ENCODE measurements at places on chromosomes 11 and 22.

DNA sequence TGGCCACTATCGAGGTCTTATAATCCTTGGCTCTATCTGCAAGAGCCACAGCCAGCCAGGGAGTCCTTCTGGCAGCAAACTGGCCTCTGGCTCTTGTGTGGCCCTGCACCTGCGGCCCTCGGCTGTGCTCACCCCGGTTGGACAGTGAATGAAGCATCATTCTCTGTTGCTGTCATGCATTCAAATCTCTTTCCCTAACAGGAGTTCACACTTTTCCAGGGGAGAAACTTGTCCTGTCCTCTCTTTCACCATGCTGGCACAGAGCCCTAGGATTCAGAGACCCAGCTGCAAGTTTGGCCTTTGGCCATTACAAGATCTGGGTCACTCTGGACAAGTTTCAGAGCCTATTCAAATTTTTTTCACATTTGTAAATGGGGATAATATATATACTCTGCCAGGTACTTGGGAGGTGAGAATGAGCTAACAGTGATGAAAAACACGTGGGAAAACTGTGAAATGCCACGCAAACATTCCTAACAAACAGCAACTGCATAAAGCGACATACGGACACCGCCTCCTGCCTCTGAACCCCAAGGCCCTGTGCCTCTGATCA is 34.2 kb downstream of the TMEM184B start:
- no peak for DNase-seq

DNA sequence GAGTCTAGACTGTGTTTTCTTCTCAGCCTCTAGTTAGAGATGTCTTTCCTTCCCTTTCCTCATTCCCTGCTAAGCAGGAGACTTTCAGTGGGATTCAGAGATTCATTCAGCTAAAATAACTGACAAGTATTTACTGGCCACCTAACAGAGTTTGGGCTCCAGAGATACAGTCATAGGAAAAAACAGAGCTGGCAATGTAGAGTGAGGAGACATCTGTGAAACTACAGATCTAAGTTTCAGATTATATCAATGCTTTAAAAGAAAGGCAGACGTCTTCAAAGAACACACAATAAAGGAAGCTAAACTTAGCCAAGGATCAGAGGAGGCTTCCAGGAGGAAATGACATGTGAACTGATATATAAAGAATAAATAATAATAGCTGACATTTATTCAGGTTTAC is 355.6 kb upstream of the DDI1 start:
- DNase-seq = no peak

GRCh38 chr22:20530368-20531153 is 23.2 kb downstream of the MED15 start:
- no peak for DNase-seq

DNA sequence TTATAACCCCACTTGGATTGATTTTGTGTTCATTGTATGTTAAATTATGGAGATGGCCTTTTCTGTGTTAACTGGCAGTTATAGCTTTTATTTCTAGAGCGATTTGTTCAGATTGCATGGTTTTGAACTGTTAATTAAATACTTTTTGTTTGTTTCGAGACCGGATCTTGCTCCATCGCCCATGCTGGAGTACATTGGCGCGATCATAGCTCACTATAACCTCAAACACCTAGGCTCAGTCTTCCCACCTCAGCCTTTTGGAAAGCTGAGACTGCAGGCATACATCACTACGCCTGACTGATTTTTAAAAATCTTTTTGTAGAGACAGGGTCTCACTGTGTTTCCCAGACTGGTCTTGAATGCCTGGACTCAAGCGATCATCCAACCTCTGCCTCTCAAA is 77.0 kb downstream of the FAM83F start:
- no peak for DNase-seq

DNA sequence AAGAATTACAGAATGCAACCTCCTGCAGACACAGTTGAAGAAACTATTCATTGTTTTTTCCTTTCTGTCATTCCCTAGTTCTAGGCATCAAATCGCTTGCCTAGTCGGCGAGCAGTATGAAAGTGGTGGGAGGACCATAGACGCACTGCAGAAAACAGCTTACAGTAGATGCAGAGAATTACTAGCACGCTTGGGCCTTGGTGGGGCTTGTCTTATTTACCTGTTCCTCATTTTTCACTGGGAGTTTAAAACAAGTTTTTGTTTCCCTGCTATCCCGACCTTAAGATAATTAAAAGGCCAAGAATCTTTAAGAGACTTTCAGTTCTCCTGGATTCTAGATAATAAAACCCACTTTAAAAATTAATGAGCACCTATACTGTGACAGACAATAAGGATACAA is 713 bp upstream of the ARL14EP start:
- DNase-seq = no peak

- DNase-seq = no peak
Measured at GRCh38 chr22:50672471-50673230, at the start of gene SHANK3. SHANK3 (plus strand) TSS chr22:50672823.

GRCh38 chr11:112457532-112457931 is 196.9 kb upstream of the PLET1 start:
- no peak for DNase-seq

- DNase-seq = no peak
Measured at GRCh38 chr11:36487619-36488018, 22.5 kb downstream of the TRAF6 start.

- no peak for DNase-seq
Measured at GRCh38 chr22:33014621-33015020, 43.6 kb downstream of the SYN3 start.

- no peak for DNase-seq
Measured at GRCh38 chr11:20226933-20227332, 66.7 kb upstream of the DBX1 start.

DNA sequence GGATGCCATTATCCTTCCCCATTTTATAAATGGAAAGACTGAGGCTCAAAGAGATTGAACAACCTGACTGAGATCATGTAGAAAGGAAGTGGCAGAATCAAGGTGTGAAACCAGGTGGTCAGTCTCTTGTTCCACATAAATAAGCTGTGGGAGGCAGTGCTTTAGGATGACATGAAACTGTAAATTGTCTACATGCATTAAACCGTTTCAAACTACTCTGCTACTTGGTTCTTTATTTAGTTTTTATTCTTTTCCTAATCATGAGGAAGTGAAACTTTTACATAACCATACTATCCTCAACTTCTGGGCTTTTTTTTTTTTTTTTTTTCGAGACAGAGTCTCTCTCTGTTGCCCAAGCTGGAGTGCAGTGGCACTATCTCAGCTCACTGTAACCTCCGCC is 34.9 kb downstream of the CADM1 start:
- DNase-seq = no peak

DNA sequence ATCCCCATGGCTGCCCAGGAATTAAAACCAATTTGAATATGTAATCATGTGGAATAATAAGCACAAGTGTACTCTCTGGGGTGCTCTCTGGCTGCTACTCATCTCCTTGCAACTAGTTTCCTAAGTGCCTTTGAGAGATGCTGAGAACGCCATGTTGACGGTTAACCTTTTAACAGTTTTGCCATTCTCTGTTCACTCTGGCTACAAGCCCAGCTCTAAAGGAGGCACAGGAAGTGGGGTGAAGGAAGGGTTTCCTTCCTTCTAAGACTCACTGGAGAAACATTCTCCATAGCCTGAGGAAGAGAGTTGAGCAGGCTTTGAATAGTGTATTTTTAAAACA is 122.0 kb upstream of the ZC3H12C start:
- no peak for DNase-seq

GRCh38 chr11:36257351-36257750 is 31.9 kb downstream of the COMMD9 start:
- DNase-seq = no peak

- no peak for DNase-seq
Measured at GRCh38 chr22:26619510-26619909, 1.7 kb upstream of the CRYBB1 start.

DNA sequence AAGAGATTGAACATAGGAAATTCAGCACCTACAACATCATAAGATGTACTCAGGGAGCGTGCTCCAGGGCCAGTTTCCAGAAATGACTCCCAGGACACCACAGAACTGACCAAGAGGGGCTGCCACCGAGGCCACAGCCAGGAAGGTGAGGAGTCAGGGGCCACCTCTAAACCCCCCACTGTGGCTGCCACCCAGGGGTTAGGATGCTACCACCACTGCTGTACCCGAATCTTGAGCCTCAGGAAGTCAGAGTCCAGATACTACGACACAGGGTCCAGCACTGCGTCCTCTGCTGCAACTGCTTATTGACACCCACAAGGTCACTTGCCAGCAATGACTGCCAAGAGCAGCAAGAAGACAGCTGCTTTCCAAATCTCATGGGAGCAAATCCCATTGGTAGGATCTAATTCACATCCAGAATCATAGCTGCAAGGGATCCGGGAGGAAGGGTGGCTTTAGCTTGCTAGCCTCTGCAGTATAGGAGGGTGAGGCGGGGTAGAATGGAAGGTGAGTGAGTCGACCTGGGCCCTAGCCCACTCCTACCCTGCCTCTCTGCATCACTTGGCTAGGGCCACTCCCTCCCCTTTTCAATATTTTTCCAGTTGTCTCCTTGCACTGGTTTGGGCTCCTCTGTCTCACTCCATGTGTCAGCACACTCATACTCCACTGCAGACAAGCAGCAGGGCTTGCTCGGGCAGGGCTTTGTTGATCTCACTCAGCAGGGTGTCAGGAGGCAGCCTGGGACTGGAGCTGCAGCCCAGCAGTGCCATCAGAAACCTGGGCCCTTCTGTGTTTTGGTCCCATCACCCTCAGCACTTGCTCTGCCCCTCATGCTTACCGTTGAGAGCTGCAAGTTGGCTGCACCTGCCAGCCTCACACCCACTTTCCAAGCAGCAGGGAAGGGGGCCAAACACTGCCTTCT is 18.1 kb upstream of the CYTH4 start:
- DNase-seq = no peak

GRCh38 chr22:19463491-19464469 is 15.2 kb downstream of the UFD1 start:
- no peak for DNase-seq

DNA sequence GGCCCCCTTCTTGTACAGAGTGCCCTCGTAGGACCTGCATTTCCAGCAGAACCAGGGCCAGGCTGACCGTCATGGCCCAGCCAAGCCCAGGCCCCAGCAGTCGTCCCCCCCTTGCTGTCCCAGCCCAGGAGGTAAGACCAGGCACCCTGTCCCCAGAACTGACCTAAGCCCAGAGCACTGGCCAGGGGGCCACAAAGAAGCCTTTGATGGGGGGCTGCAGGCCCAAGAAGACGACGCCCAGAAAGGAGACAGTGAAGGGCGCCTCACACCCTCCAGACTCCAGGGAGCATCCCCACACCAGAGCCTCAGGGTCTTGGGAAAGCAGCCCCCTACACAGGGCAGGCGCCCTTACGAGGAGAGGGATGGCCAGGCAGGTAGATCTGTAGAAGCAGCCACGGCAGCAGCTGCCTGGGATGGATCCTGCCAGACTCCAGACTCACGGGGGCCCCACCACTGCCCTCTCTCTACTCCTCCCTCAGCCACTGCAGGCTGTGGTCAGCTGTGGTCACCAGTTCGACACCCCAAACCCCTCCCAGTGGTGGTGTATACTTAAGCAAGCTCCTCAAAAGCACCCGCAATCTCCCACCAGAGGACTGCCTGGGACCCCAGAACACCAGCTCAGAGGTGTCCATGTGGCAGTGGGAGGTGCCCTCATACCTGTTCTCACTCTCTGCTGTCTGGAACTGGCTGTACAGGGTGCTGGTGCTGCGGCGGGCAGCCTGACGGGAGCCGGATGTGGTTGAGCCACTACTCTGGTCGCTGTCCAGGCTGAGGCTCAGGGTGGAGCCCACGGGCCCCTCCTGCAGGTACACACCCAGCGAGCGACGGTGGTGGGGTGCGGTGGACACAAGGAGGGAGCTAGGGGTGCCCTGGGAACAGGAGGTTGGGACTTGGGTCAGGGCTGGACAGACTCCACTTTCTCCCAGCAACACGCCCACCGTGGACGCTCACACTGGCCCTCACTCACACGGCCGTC is 27.0 kb downstream of the SBF1 start:
- no peak for DNase-seq

- DNase-seq = no peak
Measured at GRCh38 chr11:63764340-63764678, 4.3 kb downstream of the ZFTA start.

- DNase-seq = no peak
Measured at GRCh38 chr11:116825854-116826750, 3.0 kb upstream of the APOA4 start.
